Activated CD8-positive, alpha-beta memory T cell treated with anti-CD3 and anti-CD28 coated beads for 24 hours (primary cell): ENCODE measurements at places on chromosomes 1 and 21.

GRCh38 chr1:43536196-43536863 is 5.6 kb downstream of the PTPRF start:
- DNase-seq = no peak

- DNase-seq = no peak
Observed at GRCh38 chr1:59199719-59200376, 97.0 kb upstream of the FGGY start.

DNA sequence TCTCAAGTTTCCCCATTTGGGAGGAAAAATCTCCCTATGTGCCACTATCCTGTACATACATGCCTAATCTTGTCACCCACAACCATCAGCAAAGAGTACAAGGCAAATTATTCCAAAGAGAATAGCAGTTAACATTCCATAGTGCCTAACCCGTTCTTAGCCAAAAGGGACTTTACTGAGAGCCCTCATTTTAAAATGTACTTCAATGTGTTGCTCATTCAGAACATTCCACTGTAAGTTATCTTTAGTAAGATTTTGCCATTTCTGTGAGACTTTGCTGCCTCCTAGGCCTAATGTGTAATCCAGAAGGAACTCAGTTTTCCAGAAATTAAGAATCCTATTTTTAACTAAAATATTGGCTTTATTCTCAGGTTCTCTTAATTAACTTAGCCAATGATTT is 11.3 kb upstream of the MRPL55 start:
- no peak for DNase-seq

DNA sequence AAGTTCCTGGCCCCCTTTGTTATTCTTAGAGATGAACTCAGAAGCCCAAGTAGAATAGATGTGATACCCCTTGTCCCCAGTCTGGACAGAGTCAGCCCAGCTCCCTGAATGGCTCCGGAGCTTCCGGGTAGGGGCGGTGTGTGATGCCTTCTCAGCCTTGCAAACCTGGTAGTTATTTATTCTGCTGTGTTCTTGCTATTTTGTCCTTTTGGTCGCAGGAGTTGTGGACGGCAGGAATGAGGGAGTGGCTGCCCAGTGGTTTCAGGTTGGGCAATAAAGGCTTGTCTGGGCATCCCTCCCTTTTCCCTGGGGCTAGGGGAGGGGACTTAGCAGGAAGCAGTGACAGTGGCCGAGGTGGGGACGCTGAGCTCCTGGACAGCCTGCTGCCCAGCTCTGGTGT is 2.8 kb downstream of the PTPRU start:
- DNase-seq = no peak

GRCh38 chr1:111745675-111746613 is 6.7 kb upstream of the INKA2 start:
- DNase-seq = peak; percentile 47

- DNase-seq = no peak
Observed at GRCh38 chr1:182087304-182087703, 25.8 kb upstream of the ZNF648 start.

DNA sequence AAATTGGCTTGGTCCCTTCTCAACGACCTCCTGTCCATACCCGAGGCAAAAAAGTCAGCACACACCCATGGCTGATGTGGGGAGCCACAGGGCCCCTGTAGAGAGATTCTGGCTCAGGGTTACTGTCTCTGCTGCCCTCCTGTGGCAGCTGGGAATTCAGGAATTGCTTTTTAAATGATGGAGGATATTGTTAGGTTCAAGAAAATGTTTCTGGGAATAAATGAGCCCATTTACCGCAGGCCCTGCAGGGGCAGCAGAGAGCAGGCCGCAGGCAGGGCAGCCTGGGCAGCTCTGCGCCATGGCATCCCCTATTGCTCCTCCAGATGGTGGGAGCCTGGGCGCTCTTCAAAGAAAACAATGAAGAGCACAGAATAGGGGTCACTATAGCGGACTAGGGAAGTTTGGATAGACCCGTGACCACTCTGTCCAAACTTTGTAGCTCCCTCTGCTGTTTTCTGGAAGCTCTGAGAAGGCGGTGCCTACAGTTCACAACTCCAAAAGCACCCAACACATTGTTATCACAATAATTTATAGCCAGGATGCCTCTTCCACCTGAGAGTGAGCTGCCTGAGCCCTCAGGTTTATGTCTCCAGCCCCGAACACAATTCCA is 201.1 kb downstream of the BACH1 start:
- DNase-seq = no peak

DNA sequence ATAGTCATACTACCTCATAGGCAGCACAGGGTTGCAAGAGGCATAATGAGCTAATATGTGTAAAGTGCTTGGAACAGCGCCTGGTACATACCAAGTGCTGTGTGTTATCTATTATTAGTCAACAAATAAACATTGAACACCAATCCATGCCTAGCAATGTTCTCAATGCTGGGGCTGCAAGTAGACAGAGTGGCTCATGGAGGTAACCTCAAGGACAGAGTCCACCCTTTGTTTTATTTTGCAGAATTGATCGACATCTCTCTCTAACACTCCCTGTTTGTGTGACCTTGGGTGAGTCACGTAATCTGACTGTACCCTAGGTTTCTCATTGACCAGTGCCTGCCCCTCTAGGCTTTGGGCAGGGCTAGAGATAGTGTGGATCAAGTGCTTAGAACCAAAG is 164.0 kb upstream of the KLHDC7A start:
- DNase-seq = no peak

GRCh38 chr1:178644308-178645120 is 80.5 kb upstream of the RALGPS2 start:
- no peak for DNase-seq

DNA sequence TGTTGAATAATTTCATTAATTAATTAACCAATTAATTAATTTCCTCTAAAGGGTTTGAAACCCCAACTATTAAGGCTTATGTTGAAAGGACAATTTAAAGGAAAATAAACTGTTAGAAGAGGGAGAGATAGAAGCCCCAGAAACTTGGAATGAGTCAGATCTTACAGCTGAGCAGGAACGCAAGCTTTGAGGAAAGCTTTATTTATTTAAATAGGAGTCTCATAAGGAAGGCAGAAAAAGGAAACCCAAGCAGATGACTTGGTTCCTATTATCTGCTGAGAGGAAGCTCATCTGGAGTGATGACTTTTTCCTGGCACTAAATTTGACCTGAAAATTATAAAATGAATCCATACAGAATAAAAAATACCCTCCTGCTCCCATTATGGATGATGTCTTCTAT is 105.1 kb downstream of the ROR1 start:
- DNase-seq = no peak

GRCh38 chr1:192225266-192225665 is 67.0 kb downstream of the RGS18 start:
- DNase-seq = no peak

- no peak for DNase-seq
Observed at GRCh38 chr1:232599178-232600041, 30.5 kb downstream of the SIPA1L2 start.

DNA sequence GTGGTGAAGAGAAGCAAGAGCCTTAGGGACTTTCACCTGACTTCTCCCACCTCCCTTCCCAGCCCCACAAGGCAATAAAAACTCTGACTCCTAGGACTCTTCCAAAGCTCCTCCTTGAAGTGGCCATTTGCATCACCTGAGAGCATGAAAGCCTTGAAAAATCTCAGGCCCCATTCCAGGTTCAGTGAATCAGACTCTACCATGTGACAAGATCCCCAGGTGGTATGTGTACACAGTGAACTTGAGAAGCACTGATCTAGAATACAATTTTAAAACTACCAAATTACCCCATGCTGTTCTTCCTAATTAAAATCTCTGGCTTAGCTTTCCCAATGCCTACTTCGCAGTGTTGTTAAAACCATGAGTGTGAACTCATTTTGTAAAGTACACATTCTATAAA is 195.1 kb upstream of the SAMSN1 start:
- no peak for DNase-seq

DNA sequence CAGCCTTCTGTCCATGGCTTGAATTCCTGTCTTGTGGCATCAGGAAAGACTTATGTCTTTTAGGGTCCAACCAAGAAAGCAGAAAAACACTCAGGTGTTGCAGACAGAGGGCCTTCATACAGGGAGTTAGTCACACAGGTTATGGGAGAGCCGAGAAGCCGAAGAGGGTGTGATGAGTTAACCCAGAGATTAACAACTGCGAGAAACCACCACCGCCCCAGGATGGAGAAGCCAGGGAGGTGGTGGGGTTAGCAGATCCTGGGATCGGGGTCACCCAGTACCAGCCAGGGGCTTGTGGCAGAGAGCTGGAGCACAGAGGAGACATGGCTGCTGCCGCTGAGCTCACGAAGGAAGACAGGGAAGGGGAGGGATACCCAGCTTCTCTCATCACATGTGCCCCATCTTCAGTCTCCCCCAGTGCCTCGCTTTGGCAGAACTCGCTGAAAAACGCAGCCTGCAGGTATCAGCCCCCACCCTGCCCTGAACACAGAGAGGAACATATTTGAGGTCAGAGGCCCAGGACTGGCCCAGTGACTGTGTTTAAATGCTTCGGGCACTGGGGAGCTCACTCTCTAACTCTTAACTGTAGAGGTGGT is 58.7 kb downstream of the RUNX3 start:
- peak; percentile 58 for DNase-seq

DNA sequence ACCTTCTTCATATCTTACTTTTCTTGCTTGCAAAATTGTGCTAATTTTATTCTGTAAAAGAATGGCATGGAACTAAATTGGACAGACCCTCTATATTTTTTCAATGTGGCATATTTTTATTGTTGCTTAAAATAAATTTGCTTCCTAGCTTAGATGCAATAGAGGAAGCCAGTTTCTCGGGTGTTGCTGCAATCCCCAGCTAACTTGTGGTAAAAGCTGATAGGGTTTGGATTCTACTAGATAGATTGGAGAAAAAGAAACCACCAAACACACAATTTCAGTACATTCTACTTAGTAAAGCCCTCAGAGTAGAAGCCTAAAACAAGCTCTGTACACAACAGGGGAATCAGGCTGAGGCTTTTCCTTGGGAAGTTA is 49.5 kb upstream of the GCLM start:
- DNase-seq = no peak

DNA sequence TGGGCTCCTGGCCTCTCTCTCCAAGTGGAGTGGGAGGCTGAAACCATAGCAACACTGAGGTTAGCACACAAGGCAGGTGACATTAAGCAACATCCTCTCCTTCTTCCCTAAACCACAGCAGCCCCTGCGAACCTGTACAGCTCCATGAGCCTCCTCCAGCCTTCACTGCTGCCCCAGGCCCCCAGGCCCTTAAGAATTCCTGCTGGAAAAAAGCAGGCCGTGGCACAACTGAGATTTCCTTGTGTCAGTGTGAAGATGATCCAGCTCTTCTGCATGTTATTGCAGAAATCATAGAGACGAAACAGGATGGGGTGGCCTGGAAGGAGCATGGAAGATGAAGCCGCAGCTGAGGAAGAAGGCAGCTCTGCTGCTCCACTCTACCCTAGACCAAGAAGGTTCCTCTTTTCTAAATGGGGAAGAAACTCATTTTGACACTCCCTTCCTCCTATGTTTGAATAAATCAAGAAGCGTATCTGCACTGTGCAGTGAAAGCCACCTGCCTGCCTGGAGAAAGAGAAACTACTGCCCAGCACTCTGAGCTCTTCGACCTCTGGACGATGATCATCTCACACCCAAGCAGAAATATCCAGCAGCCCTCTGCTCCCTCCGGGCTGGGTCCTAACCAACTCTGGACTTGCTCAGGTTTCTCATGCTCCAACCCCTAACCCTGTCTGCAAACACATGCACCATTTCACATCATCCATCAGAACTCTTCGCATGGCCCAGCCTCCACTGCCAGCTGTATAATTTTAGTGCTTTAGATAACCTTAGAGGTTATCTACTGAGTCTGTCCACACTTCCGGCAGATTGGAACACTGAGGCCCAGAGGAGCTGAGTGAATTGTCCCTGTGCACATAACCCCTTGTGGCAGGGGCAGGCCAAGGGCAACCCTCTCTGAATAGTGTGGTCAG is 20.7 kb downstream of the SH3BP5L start:
- no peak for DNase-seq

- DNase-seq = no peak
Observed at GRCh38 chr1:154748405-154748775, 121.7 kb downstream of the KCNN3 start.

- DNase-seq = no peak
Observed at GRCh38 chr1:175380521-175381300, 188.1 kb upstream of the KIAA0040 start.

DNA sequence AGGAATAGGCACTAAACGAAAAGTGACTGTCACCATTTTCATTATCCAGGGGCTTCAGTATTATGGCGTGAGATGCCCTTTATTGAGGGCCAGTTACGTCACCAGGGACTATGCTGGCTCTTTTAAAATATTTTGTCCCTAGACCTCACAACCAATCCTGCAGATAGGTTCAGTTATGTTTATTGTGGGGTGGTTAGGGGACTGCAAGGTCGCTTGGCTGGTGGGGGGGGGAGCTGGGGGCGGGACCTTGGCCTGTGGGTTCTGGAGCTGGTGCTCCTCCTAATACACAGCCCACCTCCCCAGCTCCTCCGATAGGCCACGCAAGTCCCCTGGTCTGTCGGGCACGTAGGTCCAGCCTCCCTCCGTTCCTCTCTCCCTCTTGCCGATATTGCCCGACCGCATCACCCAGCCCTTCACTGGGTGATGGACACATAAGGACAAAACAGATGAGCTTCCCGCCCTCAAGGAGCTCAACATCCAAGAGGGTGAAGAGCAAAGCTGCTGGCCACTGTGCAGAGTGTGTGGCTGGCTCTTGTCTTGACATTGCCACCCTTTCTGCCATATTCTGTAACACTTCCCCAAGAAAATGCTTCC is 271.8 kb downstream of the MATN1 start:
- peak; percentile 30 for DNase-seq

DNA sequence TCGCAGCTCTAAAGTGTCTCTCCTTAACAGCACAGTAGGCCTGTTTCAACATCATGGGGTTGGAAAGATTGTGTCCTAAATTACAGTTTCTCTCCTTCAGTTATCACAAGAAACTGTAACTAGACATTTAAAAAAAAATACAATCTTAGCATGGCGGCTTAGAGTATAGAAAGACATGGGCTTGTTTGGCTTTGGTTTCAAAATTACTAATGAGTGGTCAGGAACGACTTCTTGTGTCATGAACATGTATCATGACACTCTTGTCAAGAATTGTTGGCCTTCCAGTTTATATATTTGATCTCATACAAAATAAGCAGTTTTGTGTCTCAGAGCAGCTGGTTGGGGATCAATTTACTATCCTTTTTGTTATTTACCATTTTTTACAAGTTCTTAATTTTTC is 2.1 kb downstream of the GJA8 start:
- no peak for DNase-seq

DNA sequence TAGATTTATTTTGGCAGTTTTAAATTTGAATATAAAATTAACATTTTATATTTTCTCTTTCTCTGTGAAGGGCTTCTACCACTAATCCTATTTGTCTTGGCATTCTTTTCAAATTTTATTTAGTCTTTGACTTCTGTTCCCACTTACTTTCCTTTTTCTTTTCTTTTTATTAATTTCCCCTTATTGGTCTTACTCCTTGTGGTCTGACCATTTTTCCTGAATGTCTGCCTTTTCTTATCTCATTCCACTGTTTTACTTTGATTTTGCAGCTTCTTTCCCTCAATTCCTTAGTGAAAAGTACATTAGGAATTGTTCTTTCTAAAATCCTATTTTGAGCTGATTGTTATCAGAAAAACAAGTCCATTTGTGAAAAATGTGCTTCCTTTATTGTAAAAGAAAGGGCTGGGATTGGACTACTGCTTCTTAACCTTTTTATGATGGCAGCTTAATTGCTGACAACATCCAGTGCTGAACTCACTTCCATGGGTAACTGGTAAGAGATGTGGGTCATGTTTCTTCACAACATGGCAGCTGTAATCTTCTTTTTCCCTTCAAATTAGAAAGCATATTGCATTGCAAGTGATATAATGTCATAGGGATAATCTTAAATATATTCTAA is 284.6 kb downstream of the DNM3 start:
- no peak for DNase-seq
